ENCODE measurements at places on chromosomes 1 and 21. TPM values are rescaled to one million over a fixed set of nuclear protein-coding genes. Genes with fewer than 3 reads are reported as not detected.

DNA sequence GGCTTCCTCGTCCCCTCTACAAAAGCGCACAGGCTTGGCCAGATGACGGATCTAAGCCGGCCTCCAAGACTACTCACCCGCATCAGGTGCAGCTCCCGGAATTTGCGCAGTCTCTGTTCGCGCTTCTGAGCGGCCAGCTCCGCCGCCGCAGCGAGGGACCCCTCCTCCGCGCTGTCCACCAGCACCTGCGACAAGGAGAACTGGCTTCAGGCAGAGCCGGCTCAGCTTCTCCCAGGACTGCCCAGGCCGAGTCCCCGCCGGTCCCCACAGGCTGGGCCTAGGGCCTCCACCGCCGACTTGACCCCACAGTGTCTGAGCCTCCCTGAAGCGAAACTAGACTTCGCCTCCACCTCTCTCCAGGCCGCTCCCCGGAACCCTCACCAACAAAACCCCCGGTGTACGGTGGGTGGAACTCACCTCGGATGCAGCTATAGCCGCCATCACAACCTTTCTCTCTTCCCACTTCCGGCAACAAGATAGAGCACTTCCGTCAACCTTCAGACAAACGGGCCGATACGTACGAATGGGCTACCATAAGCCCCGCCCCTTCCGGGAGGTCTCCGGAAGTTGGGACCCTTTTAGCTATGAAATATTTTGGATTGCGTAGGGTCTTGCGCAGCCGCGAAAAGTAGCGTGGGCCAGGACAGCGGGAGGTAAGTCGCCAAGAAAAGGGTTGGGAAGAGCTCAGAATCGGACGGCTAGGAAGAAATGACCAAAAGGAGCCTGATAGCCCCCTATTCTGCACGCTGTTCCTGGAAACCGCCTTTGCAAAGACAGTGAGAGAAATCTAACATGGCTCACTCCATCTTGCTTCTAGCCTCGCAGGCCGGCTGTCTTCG lies at the start of gene SYF2:
Gene SYF2, minus strand, starts transcription at position 476 of the 839 bp plus-strand sequence. Its CDS starts 35 bp downstream, at position 441.
- ATAC-seq, result peak; percentile 93

DNA sequence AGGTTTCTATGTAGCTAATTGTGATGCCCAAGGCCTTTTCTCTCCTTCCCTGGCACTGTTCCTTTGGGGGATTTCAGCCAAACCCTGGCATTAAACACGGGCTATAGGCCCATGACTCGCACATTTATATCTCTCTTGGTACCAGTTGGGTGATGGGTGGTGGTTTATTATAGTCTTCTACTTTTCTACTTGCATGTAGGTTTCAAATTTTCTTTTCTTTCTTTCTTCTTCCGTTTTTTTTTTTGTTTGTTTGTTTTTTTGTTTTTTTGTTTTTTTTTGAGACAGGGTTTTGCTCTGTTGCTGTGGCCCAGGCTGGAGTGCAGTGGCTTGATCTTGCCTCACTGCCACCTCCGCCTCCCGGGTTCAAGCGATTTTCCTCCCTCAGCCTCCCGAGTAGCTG lies 1.1 kb downstream of the IL10RB start:
- no peak for ATAC-seq

DNA sequence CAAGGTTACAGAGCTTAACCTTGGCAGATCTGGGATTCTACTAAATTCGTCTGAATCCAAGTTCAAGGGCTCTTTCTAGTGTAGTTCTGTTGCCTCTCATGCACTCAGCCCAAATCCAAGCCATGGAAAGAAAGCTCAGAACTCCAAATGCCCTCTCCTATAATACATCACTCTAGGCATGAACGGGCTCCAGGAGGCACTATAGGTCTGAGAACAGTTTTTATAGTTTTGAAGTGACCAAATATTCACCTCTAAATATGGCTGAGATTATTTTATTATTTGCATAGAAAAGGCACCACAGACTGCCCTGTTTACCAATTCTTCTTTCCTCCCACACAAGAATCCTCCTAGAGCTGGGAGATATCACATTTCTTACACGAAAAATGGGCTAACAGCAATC lies 327.9 kb upstream of the BEND5 start:
- ATAC-seq, result no peak

GRCh38 chr1:156134716-156135435 lies 18.5 kb upstream of the SEMA4A start:
- no peak for ATAC-seq

- peak; percentile 63 for ATAC-seq
Measured at GRCh38 chr1:26787381-26787705, 407 bp upstream of the PIGV start.

DNA sequence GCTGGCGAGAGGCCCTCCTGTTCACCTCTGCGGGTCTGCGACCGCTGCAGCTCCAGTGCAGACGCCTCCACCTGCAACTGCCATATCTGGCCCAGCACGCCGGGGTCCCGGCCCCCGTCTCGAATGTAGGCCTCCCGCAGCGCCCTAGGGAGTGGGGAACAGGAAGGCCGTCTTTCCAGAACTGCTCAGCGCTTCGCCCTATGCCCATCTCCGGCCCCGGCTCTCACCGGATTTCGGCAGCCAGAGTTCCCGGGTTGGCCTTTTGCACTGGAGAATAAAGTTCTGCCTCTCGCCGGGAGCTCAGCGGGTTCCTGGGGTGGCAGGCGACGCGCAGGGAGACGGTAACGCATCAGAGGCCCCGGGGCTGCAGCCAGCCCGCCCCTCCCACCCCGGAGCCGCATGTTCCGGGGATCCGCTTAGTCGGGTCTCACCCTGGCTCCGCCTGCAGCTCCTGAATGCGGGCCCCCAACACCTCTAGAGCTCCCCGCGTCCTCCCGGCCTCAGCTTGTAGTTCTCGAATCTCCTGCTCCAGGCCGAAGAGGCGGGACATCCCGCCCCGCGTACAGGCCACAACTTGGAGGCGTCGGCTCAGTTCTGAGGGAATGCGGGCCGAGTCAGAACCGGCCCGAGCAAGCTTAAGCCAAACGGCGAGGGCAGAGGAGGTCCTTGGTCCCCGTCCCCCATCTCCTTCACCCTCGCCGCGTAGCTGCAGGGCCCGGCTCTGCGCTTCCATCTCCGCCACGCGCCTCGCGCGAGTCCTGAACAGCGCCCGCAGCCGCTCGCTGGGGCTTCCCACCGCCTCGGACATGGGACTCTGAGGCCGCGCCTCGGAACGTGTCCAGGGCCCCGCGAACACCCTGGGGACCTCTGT lies 1.1 kb downstream of the CCDC17 start:
- no peak for ATAC-seq

GRCh38 chr21:42176859-42177258 lies 42.1 kb upstream of the ABCG1 start:
- ATAC-seq, result no peak

- ATAC-seq, result peak; percentile 29
Measured at GRCh38 chr1:25020851-25021590, 90.9 kb upstream of the RUNX3 start.

GRCh38 chr1:43421396-43421795 lies 31.7 kb downstream of the SZT2 start:
- ATAC-seq, result no peak

DNA sequence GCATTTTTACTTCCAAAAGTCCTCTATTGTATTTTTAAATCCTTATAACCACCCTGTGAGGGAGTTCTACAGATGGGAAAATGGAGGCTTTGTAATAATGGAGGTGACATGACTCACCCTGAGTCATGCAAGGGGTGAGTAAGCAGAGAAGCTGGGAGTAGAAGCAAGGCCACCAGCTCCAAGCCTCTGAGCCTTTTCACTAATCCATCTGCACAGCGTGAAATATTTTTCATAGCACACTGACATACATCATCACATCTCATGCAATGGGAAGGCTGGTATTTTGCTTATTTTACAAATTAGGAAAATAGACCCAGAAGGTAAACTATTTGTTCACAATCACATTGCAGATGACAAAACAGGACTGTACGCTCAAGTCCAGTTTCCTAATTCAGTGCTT lies 96.9 kb downstream of the KCNH1 start:
- peak; percentile 69 for ATAC-seq

DNA sequence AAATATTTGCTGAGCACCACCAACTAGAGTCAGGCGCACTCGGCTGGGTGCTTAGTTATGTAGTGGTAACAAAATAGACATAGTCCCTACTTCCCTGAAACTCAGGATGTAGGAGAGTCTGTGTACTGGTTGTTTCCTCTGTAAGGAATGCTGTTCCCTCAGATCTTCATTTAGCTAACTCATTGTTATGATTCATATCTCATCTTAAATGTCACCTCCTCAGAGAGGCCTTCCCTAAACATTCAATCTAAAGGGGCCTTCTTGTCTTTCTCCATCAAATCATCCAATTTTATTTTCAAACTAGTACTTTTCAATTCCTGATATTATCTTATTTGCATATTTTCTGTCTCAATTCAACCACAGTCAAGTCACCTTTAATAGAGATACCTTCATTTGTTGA lies 132.9 kb downstream of the PIK3R3 start:
- no peak for ATAC-seq

GRCh38 chr1:54600947-54601721 lies 22.2 kb downstream of the FAM151A start:
- ATAC-seq, result no peak

DNA sequence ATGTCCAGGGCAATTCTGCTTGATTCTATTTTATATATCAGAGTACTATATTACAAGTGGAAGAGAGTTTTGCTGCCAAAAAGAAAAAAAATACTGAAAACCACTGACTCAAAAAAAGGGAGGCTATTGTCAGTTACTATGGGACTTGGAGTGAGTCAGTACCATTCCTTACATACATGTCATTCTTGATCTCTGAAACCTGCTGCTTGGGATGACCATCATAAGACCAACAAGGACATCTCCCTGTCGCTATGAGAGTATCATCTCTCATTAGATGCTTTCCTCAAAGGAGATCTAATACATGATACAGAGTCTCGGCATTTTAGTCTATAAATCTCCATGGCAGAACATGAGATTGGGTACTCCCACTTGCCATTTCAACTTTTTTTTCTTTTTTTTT lies 11.8 kb upstream of the INPP5B start:
- no peak for ATAC-seq

- no peak for ATAC-seq
Measured at GRCh38 chr1:156513185-156513584, 12.6 kb upstream of the MEF2D start.

DNA sequence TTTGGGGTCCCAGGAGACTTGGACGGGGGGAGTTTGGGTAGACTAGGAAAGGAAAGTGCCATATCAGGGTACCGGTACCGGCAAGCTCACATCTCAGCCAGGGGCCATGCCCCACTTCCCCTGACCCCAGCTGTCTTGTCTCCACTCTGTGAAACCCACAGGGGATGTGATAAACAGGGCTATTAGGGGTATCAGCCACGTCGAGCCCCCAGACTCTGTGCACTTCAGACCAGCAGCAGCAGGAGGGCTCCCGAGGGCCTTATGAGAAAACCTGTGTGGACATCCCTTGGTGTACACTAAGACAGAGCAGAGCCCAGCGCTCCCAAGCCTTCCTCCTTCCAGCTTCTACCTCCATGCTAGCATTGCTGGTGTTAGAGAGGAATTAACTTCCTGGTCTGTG lies 46.3 kb downstream of the TNNT2 start:
- ATAC-seq, result no peak

DNA sequence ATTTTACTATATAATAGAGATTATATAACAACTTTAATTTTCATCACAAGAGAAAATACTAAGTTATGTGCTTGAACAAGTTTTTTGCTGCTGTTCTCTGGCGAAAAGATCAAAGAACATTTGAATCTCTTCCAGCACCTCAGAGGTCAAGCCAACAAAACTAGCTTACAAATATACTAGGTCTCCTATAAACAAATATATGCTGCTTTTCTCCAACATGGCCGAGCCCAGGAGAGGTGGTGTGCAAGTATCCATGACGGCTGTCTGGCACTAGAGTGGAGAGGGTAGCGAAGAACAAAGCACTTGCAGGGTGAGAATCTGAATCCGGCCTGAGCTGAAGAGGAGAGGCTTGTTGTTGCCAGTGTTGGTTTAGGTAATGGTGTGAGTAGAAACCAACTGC lies 7.5 kb upstream of the FMO3 start:
- no peak for ATAC-seq

DNA sequence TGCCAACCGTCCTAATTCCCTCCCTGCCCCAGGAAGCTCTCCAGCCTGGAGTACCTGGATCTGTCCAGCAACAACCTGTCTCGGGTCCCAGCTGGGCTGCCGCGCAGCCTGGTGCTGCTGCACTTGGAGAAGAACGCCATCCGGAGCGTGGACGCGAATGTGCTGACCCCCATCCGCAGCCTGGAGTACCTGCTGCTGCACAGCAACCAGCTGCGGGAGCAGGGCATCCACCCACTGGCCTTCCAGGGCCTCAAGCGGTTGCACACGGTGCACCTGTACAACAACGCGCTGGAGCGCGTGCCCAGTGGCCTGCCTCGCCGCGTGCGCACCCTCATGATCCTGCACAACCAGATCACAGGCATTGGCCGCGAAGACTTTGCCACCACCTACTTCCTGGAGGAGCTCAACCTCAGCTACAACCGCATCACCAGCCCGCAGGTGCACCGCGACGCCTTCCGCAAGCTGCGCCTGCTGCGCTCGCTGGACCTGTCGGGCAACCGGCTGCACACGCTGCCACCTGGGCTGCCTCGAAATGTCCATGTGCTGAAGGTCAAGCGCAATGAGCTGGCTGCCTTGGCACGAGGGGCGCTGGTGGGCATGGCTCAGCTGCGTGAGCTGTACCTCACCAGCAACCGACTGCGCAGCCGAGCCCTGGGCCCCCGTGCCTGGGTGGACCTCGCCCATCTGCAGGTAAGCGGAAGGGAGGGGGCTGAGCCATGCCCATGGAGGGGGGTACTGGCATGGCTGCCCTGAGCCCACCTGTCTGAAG lies 16.5 kb downstream of the PODN start:
- ATAC-seq, result no peak

- peak; percentile 85 for ATAC-seq
Measured at GRCh38 chr1:226110249-226111097, 48.0 kb downstream of the H3-3A start.

GRCh38 chr1:237677979-237678378 lies 212.7 kb downstream of the ZP4 start:
- no peak for ATAC-seq

DNA sequence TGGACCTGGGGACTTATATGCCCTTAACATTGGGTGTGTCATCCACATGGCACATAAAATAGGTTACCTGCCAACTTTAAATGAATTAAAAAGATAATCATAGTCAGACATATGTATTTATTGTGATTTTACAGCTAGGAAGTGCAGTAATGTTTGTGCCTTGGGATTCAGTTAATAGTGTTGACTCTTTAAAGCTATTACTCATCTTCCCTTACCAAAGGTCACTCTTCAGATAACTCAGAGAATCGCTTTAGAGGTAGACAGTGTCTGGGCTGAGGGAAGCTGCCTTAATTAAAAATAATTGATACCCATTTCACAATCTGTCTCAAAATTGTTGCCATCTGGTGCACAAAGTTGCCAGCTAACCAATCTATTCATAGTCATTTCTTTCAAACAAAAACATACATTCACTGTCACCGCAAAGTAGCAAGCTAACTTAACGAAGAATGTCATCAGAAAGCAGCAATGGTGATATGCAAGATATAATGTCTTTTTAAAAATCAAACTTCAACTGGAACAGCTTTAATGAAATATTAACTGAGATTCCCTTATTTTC lies 3.0 kb upstream of the KRTAP15-1 start:
- ATAC-seq, result no peak

The HP1BP3 gene
- total RNA-seq, result 223 TPM

The TMEM61 gene
- total RNA-seq, result not detected

The EXTL1 gene
- not detected for total RNA-seq

The CNST gene
- total RNA-seq, result 33.6 TPM
